Activated CD8-positive, alpha-beta T cell treated with anti-CD3 and anti-CD28 coated beads for 36 hours (primary cell): ENCODE measurements at places on chromosomes 12 and 14.
A peak's percentile ranks its signal among the peaks of the same experiment; 100 is the strongest.

- no peak for DNase-seq
- H3K4me1 ChIP-seq, result no peaks in the 10 kb centered on the region
- no peak overlapping the region for H3K4me3 ChIP-seq
- no peaks in the 10 kb centered on the region for H3K36me3 ChIP-seq
Observed at GRCh38 chr12:59151243-59151642, 230.9 kb upstream of the LRIG3 start.

- H3K36me3 ChIP-seq, result peaks cover 5% of the 10 kb centered on the region
- H3K4me3 ChIP-seq, result no peak overlapping the region
- no peaks in the 10 kb centered on the region for H3K27me3 ChIP-seq
- DNase-seq, result no peak
- H3K4me1 ChIP-seq, result no peaks in the 10 kb centered on the region
- H3K27ac ChIP-seq, result no peak overlapping the region
Observed at GRCh38 chr14:35571598-35571997, 37.6 kb downstream of the INSM2 start.

DNA sequence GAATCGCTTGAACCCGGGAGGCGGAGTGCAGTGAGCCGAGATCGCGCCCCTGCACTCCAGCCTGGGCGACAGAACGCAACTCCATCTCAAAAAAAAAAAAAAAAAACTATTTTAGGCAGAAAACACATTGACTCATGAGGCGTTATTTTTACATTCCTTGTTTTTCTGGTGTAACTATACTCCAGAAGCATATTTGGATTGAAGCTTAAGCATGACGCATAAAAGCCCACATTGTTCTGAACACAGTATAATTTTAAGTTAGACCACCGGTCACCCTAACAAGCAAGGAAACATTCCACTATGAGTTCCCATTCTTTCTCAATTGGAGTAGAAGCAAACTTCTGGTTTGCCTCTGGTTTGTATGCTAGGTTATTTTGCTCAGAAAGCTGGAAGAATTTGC lies 173.0 kb downstream of the MYRFL start:
- H3K27me3 ChIP-seq, result peaks cover 3% of the 10 kb centered on the region
- no peaks in the 10 kb centered on the region for H3K36me3 ChIP-seq
- H3K27ac ChIP-seq, result no peak overlapping the region

- H3K4me1 ChIP-seq, result peaks cover 52% of the 10 kb centered on the region
- H3K36me3 ChIP-seq, result no peaks in the 10 kb centered on the region
Observed at GRCh38 chr14:49984424-49984823, 91.5 kb downstream of the ARF6 start.

DNA sequence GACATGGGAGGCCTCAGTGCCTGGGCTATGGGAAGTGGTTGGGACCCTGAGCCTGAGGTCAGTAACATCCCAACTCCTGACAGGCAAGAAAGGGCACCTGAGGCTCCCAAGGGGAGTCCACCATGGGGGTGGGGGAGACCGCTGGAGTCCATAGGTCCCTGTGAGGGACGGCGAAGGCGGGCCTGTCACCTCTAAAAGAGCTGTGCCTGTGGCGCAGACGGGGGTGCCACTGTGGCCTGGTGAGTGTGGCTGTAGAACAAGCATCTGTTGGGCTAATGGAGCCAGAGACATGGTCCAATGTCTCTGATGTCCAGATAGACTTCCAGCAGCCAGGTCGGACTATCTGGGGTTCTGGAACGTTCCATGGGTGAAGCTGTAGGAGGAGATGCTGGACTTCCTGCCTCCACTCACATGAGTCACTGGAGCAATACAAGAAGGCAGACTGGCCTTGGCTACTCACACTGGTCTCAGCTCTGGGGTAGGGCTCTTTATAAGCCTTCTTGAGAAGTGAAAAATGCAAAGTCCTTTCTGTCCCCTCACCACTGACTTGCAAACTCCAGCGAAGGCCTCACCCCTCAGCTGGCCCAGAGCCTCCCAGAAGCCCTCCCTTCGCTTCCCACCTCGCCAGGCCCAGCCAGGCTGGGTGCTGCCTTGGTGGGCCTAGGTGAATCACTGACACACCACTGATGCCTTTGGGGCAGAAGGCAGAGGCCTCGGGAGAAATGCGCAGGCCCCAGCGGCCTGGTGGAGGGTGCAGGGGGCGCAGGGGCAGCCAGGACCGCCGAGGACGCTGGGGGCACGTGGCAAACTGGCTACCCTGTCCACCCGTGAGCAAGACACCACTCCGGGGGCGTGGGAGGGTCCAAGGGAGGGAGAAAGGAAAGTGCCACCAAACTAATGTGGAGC lies 1.1 kb upstream of the TRAF3 start:
- peak; percentile 28 for DNase-seq
- H3K4me1 ChIP-seq, result peaks cover 49% of the 10 kb centered on the region
- no peaks in the 10 kb centered on the region for H3K27me3 ChIP-seq
- H3K36me3 ChIP-seq, result peaks cover 27% of the 10 kb centered on the region

- no peak overlapping the region for H3K27ac ChIP-seq
- H3K4me3 ChIP-seq, result no peak overlapping the region
- no peaks in the 10 kb centered on the region for H3K4me1 ChIP-seq
- H3K36me3 ChIP-seq, result peaks cover 27% of the 10 kb centered on the region
Observed at GRCh38 chr12:50718760-50719159, 45.1 kb upstream of the ATF1 start.

DNA sequence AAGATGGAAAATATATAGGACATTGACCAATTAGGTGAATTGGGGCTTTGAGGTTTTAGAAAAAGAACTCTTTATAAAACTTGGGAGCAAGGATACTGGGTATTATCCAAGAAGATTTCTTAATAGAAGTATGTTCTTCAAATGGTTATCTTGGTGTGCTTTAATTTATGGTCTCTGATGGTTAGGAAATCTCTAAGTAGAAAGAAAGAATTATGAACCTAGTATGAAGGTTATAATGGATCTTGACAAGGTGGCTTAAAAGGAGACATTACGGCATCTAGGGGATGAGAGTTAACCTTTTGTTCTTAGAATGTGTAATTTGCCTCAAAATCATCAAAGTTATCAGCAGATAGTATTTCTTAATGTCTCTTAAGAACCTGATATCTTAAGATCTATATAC lies 210.4 kb upstream of the PRICKLE1 start:
- H3K27ac ChIP-seq, result no peak overlapping the region
- no peak overlapping the region for H3K4me3 ChIP-seq
- H3K27me3 ChIP-seq, result no peaks in the 10 kb centered on the region
- no peak for DNase-seq

DNA sequence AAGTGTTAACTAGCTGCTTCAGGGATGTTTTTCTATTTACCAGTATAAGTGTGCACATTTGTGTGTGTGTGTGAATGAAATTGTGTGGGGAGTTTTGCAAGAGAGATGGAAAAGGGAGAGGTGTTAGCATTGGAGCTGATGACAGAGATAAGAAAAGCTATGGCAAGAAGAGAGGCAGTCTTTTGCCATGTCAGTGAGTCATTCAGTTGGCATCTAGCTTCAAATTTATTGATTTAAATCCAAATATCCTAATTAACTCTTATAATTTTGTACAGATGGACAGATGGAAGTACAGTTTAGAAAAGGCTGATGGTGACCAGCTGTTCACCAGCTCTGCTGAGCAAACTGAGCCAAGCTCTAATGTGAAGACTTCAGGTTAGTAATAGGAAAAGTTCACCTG lies 3.3 kb upstream of the BHLHE41 start:
- no peak overlapping the region for H3K27ac ChIP-seq
- no peaks in the 10 kb centered on the region for H3K36me3 ChIP-seq
- H3K4me3 ChIP-seq, result no peak overlapping the region
- DNase-seq, result no peak
- H3K27me3 ChIP-seq, result peaks cover 66% of the 10 kb centered on the region

DNA sequence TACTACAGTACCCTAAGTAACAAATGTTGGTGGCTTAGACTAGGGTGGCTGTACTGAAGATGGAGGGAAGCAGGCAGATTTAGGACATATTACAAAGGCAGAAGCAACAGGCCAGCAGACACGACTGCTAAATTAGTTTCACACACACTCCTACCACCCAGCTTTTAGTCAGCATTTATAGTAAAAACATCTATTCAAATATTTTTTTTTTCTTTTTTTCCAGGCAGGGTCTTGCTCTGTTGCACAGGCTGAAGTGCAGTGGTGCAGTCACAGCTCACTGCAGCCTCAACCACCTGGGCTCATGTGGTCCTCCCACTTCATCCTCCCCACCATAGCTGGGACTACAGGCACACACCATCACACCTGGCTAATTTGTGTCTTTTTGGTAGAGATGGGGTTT lies 72.9 kb downstream of the CDK17 start:
- H3K27me3 ChIP-seq, result no peaks in the 10 kb centered on the region
- H3K36me3 ChIP-seq, result peaks cover 36% of the 10 kb centered on the region
- no peak for DNase-seq

GRCh38 chr14:55125403-55125802 lies 3.6 kb upstream of the LGALS3 start:
- no peak overlapping the region for H3K4me3 ChIP-seq
- H3K27ac ChIP-seq, result no peak overlapping the region
- peaks cover 10% of the 10 kb centered on the region for H3K4me1 ChIP-seq
- DNase-seq, result no peak

DNA sequence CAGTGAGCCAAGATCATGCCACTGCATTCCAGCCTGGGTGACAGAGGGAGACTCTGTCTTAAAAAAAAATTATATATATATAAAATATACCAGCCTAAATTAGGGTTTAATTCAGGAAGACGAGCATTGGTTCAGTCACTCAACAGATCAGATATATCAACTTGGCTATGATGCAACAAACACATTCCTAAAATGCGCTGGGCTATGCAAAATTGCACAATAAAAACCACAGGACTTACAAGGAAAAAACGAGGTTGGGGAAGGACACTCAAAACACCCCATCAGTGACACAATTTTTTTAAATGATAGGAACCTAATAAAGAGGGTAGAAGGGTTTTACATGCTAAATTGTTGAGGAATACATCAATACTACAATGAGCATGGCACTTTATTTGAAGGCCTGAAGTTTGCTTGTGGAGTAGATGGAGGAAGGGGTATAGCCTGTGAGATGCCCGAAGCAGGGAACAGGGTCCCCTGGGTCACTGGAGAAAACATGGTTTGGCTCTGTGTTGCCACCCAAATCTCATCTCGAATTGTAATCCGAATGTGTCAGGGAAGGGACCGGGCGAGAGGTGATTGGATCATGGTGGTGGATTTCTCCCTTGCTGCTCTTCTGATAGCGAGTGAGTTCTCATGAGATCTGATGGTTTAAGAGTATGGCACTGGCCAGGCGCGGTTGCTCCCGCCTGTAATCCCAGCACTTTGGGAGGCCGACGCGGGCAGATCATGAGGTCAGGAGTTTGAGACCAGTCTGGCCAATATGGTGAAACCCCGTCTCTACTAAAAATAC lies 71.2 kb downstream of the TNFAIP2 start:
- H3K4me1 ChIP-seq, result peaks cover 5% of the 10 kb centered on the region
- no peak for DNase-seq
- H3K27me3 ChIP-seq, result peaks cover 17% of the 10 kb centered on the region
- no peak overlapping the region for H3K27ac ChIP-seq

DNA sequence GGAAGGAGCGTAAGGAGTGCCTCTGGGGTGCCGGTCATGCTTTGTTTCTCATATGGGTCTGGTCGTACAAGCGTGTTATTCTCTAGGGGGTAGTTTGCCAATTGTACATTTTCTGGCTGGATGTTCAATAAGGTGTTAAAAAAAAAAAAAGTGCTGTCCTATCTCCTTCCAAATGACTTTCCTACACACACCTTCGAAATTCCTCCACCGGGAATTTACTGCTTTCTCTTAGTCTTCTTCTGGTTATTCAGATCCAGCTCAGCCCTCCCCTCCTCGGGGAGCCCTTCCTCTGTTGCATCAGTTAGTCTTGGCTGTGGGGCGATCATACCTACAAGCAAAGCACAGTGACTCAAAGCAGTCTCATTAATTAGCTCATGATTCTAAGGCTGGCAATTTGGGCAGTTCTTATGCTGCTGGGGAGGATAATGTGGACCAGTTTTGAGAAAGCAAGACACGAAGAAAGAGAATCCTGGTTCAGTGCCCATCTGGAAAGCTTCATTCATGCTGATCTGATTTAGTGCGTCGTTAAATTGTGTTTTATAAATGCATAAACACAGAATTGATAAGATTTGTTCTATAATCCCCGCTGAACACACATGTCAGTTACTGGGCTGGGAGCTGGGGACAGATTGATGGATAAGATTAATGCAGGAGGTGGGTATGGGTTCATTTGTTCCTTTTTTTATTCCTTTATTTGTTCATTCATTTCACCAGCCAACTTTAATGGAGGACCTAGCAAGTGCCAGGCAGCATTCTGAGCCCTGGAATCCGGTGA lies 9.2 kb upstream of the CLMN start:
- no peaks in the 10 kb centered on the region for H3K4me1 ChIP-seq
- no peak for DNase-seq
- H3K36me3 ChIP-seq, result no peaks in the 10 kb centered on the region

DNA sequence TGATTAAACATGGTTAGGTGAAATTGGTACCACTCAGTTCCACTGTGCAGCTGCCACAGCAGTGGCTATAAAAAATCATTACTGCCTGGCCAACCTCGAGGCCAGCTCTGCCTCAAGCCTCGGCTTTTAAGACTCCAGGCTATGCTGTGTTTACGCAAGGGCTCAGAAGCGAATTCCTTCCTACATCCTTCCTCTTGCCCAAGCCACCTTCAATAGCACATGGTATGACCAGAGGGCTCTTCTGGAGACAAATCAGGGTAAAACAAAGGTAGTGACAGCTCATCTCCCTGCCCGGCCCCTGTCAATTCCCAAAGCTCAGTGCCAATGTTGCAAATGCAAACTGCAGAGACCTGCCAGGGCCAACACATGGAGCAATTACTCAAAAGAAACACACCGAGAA lies 31.9 kb downstream of the NUAK1 start:
- no peaks in the 10 kb centered on the region for H3K36me3 ChIP-seq
- H3K4me3 ChIP-seq, result no peak overlapping the region

DNA sequence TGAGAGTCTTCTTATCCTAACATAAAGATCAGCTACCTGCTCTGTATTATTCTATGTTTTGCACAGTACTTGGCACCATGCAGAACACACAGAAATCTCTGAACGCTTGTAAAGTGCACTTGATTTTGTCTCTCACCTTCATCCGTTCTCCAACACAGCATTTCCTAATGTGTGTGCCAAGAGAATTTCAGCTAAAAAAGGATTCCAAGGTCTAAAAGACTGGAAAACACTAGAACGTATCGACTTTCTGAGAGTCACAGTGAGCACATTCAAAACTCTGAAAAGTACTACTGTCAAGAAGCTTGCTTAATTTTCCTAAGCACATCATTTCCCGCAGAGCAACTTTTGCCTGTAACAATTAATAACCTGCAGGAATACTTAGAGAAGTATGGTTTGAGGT lies 211.1 kb downstream of the ANO2 start:
- DNase-seq, result no peak
- H3K4me1 ChIP-seq, result peaks cover 2% of the 10 kb centered on the region
- H3K27me3 ChIP-seq, result no peaks in the 10 kb centered on the region
- no peaks in the 10 kb centered on the region for H3K36me3 ChIP-seq

- DNase-seq, result no peak
- H3K27me3 ChIP-seq, result no peaks in the 10 kb centered on the region
- H3K36me3 ChIP-seq, result no peaks in the 10 kb centered on the region
- no peak overlapping the region for H3K4me3 ChIP-seq
Observed at GRCh38 chr14:86712727-86713126, 1182.8 kb downstream of the FLRT2 start.

GRCh38 chr14:60652674-60653651 lies 3.7 kb upstream of the SIX1 start:
- DNase-seq, result no peak
- H3K27me3 ChIP-seq, result peaks cover 86% of the 10 kb centered on the region
- H3K4me1 ChIP-seq, result peaks cover 62% of the 10 kb centered on the region
